ENCODE measurements at places on chromosomes 4 and X.

DNA sequence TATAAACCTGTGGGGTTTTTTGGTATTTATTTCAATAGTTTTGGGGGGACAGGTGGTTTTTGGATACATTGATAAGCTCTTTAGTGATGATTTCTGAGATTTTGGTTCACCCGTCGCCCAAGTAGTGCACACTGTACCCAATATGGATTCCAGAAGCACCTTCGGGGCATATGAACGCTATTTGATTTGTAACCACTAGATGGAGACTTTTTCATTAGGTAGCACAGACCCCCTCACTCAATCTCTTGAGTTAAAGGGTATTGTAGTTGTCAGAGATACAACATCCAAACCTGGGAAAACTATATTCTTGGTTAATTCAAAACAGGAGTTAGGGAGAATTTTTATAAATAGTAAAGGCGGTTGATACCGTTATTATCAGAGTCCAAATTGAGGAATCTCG lies 79.8 kb downstream of the SPANXN3 start:
- no peak for DNase-seq

DNA sequence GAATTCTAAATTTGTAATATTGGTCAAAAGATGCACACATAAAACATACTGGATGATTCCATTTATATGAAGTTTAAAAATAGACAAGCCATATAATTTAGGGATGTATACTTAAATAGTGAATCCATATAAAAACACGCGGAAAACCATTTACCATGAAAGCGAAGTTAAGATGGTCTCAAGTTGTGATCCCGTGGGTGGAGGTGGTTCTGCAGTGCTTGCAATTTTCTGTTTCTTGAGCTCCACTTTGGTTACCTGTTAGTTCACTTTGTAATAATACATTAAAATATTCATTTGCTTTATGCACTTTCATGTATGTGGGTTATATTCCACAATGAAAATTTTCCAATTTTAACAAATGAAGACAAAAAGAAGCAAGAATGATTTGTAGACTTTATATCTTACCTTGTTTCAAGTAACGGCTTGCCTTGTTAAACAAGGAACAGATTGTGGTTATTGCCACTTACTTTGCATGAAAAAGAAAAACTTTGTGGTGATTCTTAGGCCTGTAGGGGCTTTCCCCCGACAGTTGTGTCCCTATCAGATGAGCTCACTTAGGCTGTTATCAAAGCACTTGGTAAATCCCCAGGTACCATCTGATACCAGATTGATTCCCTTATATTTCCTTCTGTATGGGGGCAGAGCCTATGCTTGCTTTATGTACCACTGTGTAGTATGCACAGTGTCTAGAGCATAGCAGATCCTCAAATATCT lies 12.2 kb downstream of the UCP1 start:
- DNase-seq: no peak

- DNase-seq: no peak
Measured at GRCh38 chr4:182101618-182102017, 141.6 kb upstream of the TENM3 start.

GRCh38 chrX:47181301-47181700 lies 12.3 kb upstream of the UBA1 start:
- DNase-seq: no peak

GRCh38 chrX:20311505-20311904 lies 44.8 kb upstream of the RPS6KA3 start:
- no peak for DNase-seq

DNA sequence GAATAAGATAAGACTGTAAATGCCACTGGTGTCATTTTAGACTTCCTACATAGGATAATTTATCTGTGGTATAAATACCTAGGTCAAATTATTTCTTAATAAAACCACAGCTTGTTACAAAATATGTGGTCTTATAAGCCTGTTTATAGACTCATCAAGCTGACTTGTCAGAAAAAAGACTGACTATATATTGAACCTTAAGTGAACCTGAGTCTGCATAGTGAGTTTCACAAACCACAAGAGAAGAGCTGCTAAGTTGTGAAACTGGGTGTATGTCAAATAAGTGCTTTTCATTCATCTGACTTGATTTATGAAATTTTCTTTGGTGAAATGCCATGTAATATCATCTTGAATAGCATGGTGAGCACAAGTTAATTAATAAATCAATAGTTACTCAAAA lies 48.4 kb upstream of the TMPRSS11A start:
- no peak for DNase-seq

DNA sequence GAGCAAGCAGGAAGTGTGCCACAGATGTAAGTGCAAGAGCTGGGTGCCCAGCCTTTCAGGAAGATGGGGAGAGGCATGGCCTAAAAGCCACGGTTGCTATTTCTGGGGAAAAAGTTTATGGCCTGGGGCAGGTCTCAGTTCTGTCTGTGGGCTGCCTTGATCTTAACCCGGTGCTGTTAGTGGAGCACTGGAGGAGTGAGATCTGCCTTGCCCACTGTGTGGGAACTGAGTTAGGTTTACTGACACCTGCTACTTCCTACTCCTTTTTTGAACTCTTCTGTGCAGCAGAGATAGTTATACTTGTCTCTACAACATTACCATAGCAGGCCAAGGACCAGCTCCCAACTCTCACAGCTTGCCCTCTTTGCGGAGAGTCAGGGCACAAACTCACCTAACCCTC lies 76.5 kb downstream of the ITM2A start:
- DNase-seq: no peak

DNA sequence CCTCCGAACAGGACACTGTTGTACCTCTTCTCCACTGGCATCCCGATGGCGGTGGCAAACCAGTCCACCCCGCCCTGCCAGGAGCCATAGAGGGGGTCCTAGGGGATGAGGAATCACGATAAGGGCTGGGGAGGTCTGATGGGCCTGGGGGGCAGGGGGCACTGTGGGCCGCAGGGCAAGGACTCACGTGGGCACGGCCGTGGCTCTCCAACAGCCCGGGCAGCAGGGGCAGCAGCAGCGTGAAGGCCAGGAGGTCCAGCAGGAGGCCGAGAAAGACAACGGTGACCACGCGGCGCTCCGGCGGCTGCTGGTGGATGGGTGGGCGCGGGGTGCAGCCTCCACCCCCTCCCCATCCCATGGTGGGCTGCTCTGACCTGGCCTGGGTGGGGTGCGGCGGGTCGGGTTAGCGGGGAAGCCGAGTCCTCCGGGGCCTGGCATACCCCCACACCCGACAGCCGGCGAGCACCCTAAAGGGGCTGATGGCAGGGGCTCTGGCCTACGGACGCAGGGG lies 29.6 kb downstream of the NOP14 start:
- DNase-seq: no peak

DNA sequence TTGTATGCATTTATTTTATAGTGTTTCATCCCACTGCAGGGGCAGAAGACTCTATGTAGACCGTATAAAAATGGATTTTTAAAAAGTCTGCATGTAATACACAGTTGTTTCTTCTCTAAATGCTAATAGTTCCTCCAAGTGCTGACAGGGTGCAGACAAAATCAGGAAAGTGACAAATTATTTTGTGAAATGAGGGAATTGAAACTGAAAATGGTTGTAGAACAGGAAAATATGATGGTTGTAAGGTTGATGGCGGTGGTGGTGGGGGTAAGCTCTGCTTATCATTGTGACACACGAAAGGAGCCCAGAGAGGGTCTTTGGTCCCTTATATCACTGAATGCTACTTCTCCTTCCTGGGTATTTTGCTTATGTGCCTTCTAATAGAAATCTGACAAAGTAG lies 4.3 kb downstream of the IL15 start:
- no peak for DNase-seq

Data from substantia nigra (tissue), 51 donors.